ENCODE measurements at places on chromosomes 6 and 20. TPM values are rescaled to one million over a fixed set of nuclear protein-coding genes. Genes with fewer than 3 reads are reported as not detected.

FAM83B gene
- 1.8 TPM for total RNA-seq

UBR2 gene
- total RNA-seq, result 31.3 TPM

GRIK2 gene
- total RNA-seq, result 2.7 TPM

SNX21 gene
- total RNA-seq, result 22.5 TPM

DNA sequence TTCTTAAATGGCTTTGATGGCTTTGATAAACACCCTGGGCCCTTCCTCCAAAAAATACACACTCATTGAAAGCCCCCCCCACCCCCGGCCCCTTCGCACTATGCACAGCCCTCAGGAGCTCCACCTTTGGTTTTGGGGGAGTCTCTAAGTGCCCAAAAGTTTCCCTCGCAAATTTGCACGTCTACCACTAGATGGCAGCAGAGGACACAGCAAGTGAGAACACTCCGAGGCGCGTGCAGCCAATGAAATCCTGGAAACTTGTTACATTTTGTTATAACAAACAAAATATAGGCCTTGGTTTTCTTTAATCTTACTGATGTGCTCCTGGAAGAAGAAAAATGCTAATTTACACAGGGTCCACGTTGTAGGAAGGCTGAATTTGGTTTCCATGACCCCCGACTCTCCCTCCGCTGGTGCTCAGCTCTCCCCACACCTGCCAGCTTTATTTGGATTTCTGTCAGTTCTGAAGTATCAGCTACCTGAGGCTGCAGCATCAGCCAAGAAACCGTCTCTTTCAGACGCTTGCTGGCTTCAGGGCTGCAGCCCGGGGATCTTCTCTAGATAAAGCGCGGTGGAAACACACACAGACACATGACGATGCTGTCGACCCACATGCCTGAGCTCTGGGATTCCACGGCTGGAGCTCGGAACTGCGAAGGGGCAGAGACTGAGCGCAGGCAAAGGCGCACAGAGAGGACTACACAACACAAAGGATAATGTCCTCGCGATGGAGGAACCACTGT, 148.3 kb upstream of the RPS6KA2 start:
- DNase-seq, result no peak

DNA sequence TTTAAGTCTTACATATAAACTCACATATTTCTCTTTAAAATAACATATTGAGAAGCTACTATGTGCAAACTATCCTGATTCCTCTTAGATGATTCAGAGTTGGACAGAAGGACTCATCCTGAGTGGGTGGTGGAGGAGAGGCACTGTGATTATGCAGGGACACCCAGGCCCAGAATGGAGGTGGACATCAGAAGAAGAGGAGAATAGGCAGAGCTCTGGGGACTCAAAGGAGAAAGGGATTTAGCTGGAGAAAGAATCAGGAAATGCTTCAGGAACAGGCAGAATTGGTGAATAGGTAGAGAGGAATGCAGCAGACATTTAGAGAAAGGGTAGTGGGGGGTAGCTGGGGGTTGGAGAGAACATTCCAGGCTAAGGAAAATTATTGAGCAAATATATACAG, 17.4 kb downstream of the RCAN2 start:
- DNase-seq, result no peak

GRCh38 chr20:57601211-57601570, 19.0 kb downstream of the ZBP1 start:
- DNase-seq, result no peak

GRCh38 chr6:18654821-18655220, 267.7 kb downstream of the RNF144B start:
- no peak for DNase-seq

Measured in Right ventricle myocardium inferior (tissue), 1 donor.